ENCODE measurements at places on chromosomes 1 and 21.
A peak's percentile ranks its signal among the peaks of the same experiment; 100 is the strongest.

DNA sequence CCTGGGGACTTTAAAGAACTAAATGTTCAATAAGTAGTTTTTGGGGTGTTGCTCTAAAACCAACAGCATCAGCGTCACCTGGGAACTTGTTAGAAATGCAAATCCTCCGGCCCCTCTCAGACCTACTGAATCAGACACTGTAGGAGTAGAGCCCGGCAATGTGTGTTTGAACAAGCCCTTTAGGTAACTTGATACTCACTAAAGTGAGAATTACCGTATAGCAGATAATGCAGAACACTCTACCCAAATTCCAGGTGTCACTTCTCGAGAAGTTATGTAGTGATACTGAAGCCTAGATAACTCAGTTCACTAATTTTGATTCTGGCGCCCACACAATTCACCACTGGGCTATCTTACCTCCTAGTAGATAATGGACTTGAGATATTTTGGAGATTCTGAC, 3.7 kb upstream of the DPT start:
- DNase-seq: no peak

GRCh38 chr1:227140376-227140775, 177.9 kb downstream of the CDC42BPA start:
- no peak for DNase-seq

GRCh38 chr1:219412772-219413171, 200.1 kb downstream of the ZC3H11B start:
- DNase-seq: peak; percentile 64

GRCh38 chr1:200184196-200184595, 156.7 kb downstream of the NR5A2 start:
- no peak for DNase-seq

DNA sequence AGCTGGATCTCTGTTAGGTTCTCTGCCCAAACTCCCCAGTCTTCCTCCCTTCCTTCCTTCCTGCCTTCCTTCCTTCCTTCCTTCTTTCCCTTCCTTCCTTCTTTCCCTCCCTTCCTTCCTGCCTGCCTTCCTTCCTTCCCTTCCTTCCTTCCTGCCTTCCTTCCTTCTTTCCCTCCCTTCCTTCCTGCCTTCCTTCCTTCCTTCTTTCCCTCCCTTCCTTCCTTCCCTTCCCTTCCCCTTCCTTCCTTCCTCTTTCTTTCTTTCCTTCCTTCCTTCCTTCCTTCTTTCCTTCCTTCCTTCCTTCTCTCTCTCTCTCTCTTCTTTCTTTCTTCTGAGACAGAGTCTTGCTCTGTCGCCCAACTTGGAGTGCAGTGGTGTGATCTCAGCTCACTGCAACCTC, 8.7 kb upstream of the LSM10 start:
- DNase-seq: no peak

DNA sequence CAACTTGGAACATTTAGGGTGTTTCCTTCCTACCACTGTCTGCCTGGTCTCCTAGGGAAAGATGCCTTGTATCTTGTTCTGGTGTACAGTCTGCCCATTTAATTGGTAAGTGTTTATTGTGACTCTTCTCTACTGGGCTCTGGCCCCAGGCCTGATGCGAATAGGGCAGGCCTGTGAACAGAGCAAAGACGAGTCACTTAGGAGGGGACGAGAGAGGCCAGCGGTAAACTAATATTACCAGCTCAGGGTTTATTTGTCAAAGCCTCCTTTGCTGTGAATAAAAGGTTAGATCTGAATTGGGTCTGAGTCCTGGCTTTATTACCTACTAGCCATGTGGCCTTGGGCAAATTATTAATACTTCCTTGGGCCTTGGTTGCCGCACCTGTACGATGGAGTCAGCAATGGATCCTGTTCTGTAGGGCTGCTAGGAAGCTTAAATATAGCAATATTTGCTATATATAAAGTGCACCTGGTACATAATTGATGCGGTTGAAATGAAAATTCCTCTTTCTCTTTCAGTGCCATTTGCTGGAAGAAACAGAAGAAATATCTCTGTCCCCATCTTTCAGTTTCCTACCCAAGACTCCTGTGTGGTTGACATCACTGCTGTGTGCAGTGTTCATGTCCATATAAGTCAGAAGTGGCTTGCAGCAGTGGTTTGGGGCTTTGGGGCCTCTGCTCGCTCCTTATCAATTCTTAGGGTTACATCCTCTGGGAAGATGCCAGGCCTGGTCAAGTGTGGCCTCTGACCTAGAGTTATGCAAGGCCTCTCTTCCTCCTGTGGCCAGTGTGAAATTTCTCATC, 32.4 kb downstream of the MAPKAPK2 start:
- DNase-seq: no peak

DNA sequence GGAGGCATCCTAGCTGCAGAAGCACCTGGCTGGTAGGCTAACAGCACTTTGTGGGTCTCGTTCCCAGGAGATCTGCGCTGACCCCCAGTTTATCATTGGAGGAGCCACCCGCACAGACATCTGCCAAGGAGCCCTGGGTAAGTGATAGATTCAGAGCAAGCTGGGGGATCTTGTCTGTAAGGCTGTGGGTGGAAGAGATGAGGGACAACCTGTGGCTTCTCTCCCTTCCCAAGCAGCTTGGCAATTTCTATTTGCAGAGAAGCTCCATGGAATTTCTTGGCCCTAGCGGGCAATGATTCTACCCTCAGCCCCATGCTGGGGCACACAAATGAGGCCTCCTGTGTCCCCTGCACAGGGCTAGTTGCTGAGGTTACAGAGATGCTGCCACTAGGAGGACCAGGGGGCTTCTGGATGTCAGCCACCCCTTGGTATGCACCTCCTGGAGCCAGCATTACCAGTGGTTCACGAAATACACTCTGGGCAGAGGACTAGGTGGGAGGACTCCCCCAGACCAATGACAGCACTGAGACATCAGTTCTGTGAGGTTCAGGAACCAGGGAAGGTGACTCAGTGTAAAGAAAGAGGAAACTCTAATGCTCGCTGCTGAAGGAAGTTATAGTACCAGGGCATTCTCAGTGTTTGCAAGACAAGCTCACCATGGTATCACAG, 5.5 kb downstream of the CAPN2 start:
- DNase-seq: no peak

DNA sequence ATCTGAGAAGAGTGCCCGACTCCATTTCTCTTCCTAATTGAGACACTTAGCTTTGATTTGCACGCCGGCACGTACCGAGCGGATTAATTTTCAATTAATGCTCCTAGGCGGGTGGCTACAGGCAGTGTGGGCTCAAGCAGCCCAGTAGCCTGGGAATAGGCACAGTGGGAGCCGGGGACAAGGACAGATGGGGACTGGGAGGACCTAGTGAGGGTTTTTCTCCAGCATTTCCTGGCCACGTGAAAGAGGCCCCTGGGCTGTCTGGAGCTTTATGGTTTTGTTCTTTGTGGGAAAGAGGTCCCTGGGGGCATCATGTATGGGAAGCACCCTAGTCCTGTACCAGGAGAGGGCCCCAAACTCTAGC, 78.6 kb upstream of the CSF3R start:
- no peak for DNase-seq

- no peak for DNase-seq
Measured at GRCh38 chr21:37410639-37411038, 44.1 kb downstream of the DYRK1A start.

GRCh38 chr1:18540136-18540765, 59.5 kb downstream of the KLHDC7A start:
- DNase-seq: no peak

DNA sequence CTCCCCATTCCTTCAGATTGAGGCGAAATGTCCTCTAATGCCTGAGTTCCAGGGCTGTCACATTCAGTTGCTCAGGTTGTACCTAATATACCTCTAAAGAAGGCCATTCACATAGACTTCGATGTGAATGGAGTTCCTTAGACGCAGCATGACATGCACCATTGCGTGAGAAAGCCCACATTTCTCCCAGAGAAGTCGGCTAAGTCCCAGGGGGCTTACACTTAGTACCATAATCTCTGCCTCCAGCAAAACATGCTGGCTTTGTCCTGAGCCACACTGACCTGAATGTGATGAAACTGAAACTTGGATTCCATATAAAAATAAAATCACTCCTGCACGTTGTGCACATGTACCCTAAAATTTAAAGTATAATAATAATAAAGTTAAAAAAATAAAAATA, 23.2 kb upstream of the SLC2A1 start:
- no peak for DNase-seq

DNA sequence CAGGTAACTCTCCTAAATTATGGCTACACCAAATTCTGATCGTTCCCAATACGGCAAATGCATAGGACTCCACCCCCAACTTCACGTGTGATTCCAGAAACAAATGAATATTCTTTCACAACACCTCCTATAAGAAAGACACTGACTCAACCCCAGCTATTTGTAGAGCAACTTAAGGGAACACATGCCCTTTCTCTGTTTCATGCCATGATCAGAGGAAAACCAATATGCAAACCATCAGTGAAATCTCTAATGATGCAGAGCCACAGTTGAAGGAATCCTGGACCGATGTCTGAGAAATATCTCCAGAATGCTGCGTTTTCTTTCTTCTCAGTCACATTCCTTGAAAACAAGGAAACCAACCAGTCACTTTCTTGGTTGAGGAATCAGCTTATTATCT, 164.2 kb upstream of the PTBP2 start:
- DNase-seq: no peak

- peak; percentile 23 for DNase-seq
Measured at GRCh38 chr1:7430691-7431090, 340.4 kb upstream of the VAMP3 start.

GRCh38 chr1:22241250-22241649, 98.4 kb upstream of the WNT4 start:
- DNase-seq: no peak

- no peak for DNase-seq
Measured at GRCh38 chr1:178023181-178023618, 53.3 kb upstream of the SEC16B start.

- no peak for DNase-seq
Measured at GRCh38 chr1:248416226-248416625, 13.4 kb downstream of the OR2T1 start.

GRCh38 chr1:204870160-204870912, at the start of gene NFASC:
Gene NFASC, plus strand, starts transcription at chr1:204870862. Its CDS starts 73,454 bp downstream, at chr1:204944316.
- no peak for DNase-seq

GRCh38 chr1:151800830-151801229, 4.4 kb downstream of the LINGO4 start:
- DNase-seq: no peak

DNA sequence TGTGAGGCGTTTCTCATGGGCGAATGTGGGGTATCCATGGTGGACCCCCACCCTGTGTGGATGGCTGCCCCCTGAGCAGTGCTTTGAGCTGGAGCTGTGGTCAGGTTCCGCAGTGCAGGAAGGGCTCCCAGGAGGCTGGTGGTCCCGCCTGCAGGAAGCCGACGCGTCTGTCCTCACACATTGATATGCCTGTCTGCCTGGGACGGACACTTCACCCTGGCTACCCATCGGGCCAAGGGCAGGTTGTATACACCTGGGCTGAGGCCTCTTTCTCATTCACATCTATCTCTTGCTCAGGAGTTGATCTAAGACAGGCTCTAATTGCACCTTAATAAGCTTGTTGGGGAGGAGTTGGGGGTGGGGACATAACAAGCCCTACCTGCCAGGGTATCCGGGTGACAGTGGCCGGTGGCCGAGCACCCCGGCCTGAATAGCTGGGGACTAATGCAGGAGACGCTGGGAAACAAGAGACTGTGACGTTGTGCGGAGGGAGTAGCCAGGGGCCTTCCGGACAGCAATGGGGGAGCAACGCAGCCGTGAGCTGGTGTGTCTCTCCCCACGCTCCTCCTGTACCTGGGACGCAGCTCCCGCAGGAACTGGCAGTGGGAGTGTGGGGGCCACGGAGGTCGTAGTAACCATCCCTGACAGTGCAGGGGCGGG, 21.7 kb downstream of the PDXK start:
- no peak for DNase-seq

DNA sequence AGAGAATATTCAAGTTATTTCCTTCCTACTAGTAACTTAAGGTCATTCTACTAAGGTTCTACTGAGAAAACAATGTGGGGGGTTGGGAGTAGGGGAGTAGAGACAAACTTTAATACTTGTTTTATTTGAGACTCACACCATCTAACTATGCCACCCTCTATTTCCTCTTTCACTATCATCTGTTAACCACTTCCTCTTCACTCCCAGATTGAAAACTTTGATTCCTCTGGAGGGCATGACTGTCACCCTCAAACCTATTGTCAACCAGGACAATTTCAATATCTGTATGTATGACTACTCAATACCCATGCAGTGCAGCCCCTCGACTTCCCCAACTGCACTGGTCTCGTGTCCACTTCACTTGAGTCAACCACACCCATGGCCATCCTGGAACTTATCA, 165.6 kb upstream of the POGK start:
- no peak for DNase-seq

DNA sequence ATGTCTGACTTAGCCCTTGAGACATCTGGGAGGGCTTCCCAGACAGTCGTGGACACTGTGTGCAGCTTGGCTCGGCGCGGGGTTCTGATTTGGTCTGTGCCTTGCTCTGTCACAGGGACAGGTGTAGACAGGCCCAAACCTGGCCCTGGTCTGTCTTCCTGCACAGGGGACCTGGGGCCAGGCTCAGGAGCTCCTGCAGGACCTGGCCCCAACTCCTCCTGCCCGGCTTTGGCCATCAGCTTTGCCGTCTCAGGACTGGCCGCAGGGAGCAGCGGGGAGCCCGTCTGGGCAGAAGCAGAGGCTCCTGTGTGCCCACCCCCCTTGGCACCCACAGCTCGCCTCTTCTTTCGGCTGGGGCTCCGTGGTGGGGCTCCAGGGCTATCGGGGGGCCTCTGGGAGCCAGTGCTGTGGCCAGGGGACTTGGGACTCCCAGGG, 1.7 kb downstream of the PERM1 start:
- DNase-seq: no peak

GRCh38 chr1:49323925-49324540, 547.3 kb upstream of the BEND5 start:
- DNase-seq: no peak

DNA sequence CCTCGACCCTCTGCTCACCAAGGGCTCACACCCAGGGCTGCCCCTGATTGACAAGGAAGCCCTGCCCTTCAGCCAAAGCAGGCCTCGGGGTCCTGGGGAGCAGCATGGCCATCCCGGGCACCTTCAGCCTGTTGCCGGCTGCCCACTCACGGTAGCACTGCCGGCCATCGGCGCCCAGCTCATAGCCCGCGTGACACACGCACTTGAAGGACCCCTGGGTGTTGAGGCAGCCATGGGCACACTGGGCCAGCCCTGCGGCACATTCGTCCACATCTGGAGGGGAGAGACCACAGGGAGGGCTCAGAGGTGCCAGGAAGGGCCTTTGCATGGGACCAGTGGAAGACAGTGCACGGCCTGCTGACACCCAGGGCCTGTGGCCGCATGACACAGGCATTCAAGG, 57.4 kb downstream of the ARHGEF16 start:
- no peak for DNase-seq

DNA sequence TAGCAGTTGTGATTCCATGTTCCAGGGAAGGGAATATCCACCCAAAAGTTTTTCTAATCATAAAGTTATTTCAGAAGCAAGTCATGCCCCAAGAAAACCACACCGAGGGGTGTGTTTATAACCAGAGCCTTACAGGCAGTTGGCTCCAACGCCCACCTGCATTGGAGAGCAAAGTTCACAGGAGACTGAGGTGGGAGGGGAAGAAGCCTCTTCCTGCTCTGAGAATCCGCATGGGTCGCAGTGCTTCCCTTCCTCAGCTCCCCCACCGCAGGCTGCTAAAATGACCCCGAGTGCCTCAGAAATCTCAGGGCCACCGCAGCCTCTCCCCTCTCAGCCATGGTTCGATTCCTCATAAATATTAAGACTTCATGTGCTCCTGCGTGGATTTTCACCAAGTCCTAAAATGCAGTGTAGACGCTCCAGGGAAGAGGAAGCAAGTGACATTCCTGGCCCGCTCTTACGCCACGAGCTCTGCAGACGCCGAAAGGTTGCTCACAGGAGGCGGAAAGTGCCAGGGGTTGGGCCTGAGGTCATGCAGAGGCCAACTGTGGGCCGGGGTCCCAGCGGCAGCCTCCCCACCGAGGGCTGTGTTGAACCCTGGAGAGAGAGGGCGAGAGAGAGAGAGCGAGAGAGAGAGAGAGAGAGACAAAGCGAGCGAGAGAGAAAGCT, 13.4 kb upstream of the SPSB1 start:
- no peak for DNase-seq

Data from fibroblast of skin of left biceps (primary cell).